GM12878 (cell line): ENCODE measurements at places on chromosomes 7 and 10. TPM values are rescaled to one million over a fixed set of nuclear protein-coding genes. Genes with fewer than 3 reads are reported as not detected.

GRCh38 chr10:112369495-112370423, 4.2 kb upstream of the ACSL5 start:
- no peak overlapping the region for H3K4me3 ChIP-seq
- no peaks in the 10 kb centered on the region for H3K36me3 ChIP-seq
- H3K27me3 ChIP-seq, result no peaks in the 10 kb centered on the region
- H3K4me1 ChIP-seq, result peaks cover 3% of the 10 kb centered on the region
- no peak for DNase-seq
- H3K27ac ChIP-seq, result no peak overlapping the region

DNA sequence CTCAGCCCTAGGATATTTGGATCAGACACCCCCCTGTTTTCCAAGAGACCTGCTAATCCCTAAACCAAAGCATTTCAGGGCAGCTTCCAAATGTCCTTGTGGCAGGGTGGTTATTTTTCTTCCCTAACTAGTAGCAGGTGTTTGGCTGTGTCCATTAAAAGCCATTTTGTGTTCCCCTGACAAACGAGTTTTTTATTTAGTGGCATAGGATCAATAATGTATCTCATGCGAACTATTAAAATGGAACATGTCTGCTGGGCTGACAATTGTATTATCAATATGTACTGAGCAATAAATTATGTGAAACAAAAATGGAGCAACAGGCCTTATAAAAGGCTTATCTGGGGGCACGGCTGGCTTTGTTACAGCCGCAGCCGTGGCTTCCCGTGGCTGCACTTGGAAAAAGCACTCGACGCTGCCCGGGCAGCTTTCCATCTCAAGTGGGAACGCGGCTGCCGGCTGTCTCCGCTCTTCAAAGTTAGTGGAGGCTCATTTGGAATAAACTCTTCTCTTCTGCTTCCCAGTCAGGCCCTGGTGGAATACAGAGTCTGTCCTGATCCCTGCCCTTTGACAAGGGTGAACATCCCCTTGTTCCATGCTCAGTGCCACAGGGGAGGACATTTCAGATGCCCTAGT, 554.3 kb downstream of the TYW1 start:
- H3K4me1 ChIP-seq, result no peaks in the 10 kb centered on the region
- H3K27me3 ChIP-seq, result no peaks in the 10 kb centered on the region
- no peaks in the 10 kb centered on the region for H3K36me3 ChIP-seq
- DNase-seq, result no peak

DNA sequence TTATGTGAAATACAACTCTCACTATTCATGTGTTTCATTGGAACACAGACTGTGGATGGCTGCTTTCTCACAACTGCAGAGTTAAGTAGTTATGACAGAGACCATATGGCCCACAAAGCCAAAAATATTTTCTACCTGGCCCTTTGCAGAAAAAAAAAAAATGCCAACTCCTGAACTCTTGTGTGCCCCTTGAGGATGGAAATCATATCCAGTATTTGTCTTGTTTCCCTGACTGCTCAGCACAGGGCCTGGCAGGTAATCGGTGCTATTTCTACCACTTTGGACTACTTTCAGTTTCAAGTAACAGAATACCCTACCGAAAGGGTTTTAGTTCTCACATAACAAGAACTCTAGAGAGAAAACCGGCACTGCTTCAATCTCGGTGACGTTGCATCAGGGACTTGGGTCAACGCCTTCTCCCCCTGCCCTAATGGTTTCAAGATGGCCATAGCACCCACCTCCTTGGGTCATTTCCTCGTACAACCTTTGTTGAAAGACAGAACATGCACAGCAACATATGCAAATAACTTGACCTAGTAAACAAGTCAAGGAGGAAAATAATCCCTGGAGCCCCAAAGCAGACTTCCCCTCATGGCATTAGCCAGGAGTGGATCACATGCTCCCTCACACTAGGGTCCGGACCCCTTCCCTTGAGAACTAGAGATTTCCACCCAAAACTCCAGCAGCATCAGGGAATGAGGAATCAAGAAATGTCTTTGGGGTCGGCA, 11.8 kb upstream of the GPNMB start:
- H3K27me3 ChIP-seq, result no peaks in the 10 kb centered on the region
- H3K4me3 ChIP-seq, result 0 out of 2 replicates have a peak overlapping the region, but pooled peaks have one; percentile 5
- peak overlapping the region; percentile 79 for H3K27ac ChIP-seq

- no peak overlapping the region for H3K4me3 ChIP-seq
- H3K36me3 ChIP-seq, result no peaks in the 10 kb centered on the region
- H3K4me1 ChIP-seq, result no peaks in the 10 kb centered on the region
- H3K27me3 ChIP-seq, result no peaks in the 10 kb centered on the region
These were observed 537.2 kb downstream of the XPNPEP1 start for GRCh38 chr10:109386101-109386500.

DNA sequence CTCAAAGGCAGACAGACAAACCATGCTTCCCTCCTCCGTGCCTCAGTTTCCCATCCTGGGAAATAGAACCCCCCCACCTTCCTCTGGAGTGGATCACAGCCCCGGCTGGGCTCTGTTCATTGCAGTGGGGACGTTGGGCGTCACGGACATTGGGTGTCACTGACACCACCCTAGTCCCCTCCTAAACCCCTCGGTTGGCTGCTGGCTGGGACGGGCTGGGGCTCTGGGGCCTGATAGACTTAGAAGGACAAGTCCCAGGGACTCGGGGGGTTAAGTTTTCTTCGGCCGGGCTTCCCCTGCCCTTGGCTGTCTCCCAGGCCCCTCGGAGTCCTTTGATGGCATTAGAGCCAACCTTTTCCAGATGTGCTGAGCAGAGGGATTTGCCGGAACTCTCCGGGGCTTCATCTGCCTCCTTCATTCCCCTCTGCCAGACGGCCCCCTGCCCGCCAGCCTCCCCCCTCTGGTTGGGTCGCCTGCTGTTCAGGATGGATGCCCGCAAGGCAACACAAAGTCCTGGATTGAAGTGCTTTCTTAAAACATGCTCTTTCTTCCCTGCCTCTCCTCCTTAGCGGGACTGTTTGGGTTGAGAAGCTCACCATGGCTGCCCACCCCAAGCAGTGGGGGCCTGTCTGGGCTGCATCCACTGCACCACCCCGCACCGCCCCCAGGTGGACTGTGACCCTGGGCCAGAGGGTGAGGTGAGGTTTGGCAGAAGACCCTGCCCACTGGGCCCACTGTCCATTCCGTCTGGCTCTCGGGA, 73.0 kb downstream of the COL26A1 start:
- H3K27ac ChIP-seq, result no peak overlapping the region
- no peak overlapping the region for H3K4me3 ChIP-seq
- no peaks in the 10 kb centered on the region for H3K27me3 ChIP-seq
- H3K4me1 ChIP-seq, result no peaks in the 10 kb centered on the region
- no peaks in the 10 kb centered on the region for H3K36me3 ChIP-seq

GRCh38 chr7:37577412-37577811, 106.2 kb upstream of the GPR141 start:
- H3K4me3 ChIP-seq, result no peak overlapping the region
- H3K4me1 ChIP-seq, result no peaks in the 10 kb centered on the region
- H3K27ac ChIP-seq, result no peak overlapping the region
- no peaks in the 10 kb centered on the region; the same call in 1 of the 2 replicates for H3K27me3 ChIP-seq

DNA sequence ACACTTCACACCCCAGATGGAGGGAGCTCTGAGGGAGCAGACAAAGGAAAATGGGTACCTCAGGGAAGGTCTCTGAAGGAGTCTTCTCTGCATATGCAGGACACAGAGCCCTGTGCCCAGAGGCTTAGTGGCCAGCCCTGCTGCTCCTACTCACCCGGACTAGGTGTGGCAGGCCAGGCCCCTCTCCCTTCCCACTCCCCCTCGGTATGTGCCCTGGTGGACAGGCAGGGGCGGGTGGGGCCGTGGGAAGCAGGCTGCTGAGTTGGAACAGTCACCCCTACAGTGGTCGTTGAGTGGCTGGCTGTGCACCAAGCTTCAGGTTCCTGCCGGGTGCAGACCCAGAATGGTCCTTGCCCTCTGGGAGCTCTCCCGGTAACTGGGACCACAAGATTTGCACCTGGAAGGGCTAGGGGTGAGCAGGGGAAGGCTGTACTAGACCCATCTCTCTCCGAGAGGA, 68.6 kb downstream of the ZMIZ1 start:
- DNase-seq, result no peak
- peak overlapping the region; percentile 35; the same call in 1 of the 2 replicates for H3K4me3 ChIP-seq
- H3K36me3 ChIP-seq, result no peaks in the 10 kb centered on the region
- no peaks in the 10 kb centered on the region for H3K27me3 ChIP-seq
- peak overlapping the region; percentile 52 for H3K27ac ChIP-seq
- H3K4me1 ChIP-seq, result peaks cover 33% of the 10 kb centered on the region

- peaks cover 11% of the 10 kb centered on the region for H3K36me3 ChIP-seq
- H3K27me3 ChIP-seq, result no peaks in the 10 kb centered on the region
- DNase-seq, result no peak
- H3K4me1 ChIP-seq, result no peaks in the 10 kb centered on the region
- H3K4me3 ChIP-seq, result no peak overlapping the region
These were observed 106.8 kb downstream of the NT5C2 start for GRCh38 chr10:103086261-103086660.

DNA sequence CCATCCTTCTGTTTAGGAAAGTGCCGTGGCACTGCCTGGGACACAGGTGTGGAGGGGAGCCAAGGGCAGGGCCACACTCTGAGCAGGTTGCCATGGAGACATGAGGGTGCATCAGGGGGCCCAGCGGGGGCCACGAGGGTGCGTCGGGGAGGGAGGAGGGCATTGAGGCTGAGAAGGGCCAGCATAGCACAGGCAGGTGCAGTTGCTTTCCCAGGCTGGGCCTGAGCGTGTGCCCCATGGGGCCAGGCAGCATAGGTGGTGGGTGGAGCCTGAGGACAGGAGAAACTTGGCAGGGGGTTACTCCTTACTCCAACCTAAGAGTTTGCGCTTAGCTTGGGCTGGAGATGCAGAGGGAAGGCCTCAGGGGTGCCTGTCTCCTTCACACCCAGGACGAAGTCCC, 15.2 kb downstream of the YKT6 start:
- H3K27ac ChIP-seq, result no peak overlapping the region
- DNase-seq, result no peak

GRCh38 chr10:118752409-118752808, 2.4 kb downstream of the CACUL1 start:
- H3K36me3 ChIP-seq, result no peaks in the 10 kb centered on the region
- DNase-seq, result no peak
- H3K27me3 ChIP-seq, result no peaks in the 10 kb centered on the region
- peak overlapping the region; percentile 98 for H3K4me3 ChIP-seq
- peaks cover 8% of the 10 kb centered on the region for H3K4me1 ChIP-seq

- no peaks in the 10 kb centered on the region for H3K4me1 ChIP-seq
- no peak overlapping the region for H3K27ac ChIP-seq
- H3K27me3 ChIP-seq, result no peaks in the 10 kb centered on the region
- no peaks in the 10 kb centered on the region for H3K36me3 ChIP-seq
- no peak for DNase-seq
- H3K4me3 ChIP-seq, result no peak overlapping the region
These were observed 10.4 kb upstream of the LMBR1 start for GRCh38 chr7:156903232-156903909.

DNA sequence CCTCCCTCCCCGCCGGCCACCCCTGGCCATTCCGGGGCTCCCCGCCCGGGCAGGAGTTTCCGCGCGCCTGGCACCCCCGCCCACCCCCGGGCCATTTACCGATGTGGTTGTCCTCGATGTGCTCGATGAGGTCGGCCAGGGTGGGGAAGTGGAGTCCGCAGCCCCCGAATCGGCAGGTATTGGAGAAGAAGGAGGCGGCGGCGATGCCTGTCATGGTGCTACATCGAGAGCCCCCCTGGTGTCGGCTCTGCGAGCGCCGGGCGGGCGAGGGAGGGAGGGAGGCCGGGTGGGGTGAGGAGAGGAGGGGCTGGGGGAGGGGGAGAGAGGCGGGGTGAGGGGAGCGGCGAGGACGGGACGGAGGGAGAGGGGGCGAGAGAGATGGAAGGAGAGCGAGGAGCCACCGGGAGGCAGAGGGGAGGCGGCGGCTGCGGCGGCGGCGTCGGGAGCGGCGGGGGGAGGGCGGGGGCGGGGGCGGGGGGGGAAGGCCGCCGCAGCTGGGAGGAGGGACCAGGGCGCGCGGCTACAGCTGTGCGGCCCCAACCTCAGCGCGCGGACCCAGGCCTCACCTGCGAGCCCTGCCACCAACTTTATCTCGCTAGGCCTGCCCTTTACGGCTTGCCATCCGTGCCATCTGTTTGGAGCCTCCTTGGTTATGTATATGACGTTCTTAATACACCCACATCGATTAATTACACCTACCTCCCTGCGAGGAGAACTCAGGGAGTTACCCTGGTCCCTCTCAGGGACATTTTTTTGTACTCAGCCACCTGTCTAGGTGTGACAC, at the start of gene JAZF1:
Gene JAZF1 (minus strand): TSS at position 432 of the 784 bp plus-strand sequence.
- peaks cover 5% of the 10 kb centered on the region; the same call in 1 of the 2 replicates for H3K4me1 ChIP-seq
- no peak for DNase-seq
- no peak within 1 kb of the TSS for H3K27ac ChIP-seq
- H3K36me3 ChIP-seq, result no peaks in the 10 kb centered on the region

GRCh38 chr7:107890493-107890961, 456 bp upstream of the DLD start:
- no peaks in the 10 kb centered on the region for H3K27me3 ChIP-seq
- H3K4me1 ChIP-seq, result no peaks in the 10 kb centered on the region; the same call in 1 of the 2 replicates
- H3K27ac ChIP-seq, result peak overlapping the region; percentile 73

DNA sequence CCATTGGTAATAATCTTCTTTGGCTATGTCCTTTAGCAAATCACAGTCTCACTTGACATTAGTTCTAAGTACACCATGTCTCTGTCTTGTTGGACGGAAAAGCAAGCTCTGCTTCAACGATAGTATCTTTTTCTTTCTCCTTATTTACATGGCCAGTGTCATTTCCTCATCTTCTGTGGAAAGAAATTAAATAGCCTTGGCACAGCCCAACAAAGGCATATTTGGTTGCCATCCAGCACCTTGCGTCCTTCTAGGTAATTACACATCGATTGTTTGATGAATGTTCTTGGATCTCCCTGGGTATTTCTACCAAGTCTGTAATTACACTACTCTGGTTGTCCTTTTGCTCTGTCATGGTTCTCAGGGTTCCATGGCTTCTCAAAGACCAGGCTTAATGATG, 183.1 kb downstream of the CHN2 start:
- no peaks in the 10 kb centered on the region; the same call in 1 of the 2 replicates for H3K27me3 ChIP-seq
- no peak overlapping the region for H3K27ac ChIP-seq

DNA sequence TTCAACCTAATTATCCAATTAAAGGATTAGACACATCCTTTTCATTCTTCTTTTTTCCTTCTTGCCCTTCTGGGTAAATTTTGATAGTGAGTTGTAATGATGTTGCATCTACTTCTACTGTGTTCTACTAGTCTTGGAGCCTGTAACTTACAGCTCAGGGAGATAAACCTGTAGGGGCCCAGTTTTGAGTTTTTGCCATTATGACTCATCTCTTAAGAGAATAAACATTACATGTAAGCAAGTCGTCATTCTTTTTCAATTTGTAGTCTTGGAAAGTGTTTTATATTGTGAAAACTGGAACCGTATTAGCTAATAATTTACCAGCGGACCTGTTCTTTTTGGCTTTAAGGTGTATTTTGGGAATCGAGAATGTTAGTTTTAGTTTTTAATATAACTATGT, 89.7 kb upstream of the RPA3 start:
- no peak for DNase-seq
- no peak overlapping the region for H3K27ac ChIP-seq
- H3K4me3 ChIP-seq, result no peak overlapping the region
- peaks cover 5% of the 10 kb centered on the region for H3K4me1 ChIP-seq
- H3K36me3 ChIP-seq, result no peaks in the 10 kb centered on the region

GRCh38 chr7:21407796-21408480, 19.9 kb upstream of the SP4 start:
- H3K36me3 ChIP-seq, result no peaks in the 10 kb centered on the region
- no peak overlapping the region for H3K4me3 ChIP-seq
- peaks cover 3% of the 10 kb centered on the region for H3K4me1 ChIP-seq
- H3K27me3 ChIP-seq, result no peaks in the 10 kb centered on the region

The CLCN1 gene
- total RNA-seq, result not detected in 2 replicates

The TWIST1 gene
- not detected in 2 replicates for total RNA-seq

The TMEM270 gene
- not detected in 2 replicates for total RNA-seq

The CNNM1 gene
- not detected in 2 replicates for total RNA-seq

The MMD2 gene
- not detected in 2 replicates for total RNA-seq

The HOXA2 gene
- not detected in 2 replicates for total RNA-seq
